ENCODE measurements at places on chromosomes 2 and 18.

DNA sequence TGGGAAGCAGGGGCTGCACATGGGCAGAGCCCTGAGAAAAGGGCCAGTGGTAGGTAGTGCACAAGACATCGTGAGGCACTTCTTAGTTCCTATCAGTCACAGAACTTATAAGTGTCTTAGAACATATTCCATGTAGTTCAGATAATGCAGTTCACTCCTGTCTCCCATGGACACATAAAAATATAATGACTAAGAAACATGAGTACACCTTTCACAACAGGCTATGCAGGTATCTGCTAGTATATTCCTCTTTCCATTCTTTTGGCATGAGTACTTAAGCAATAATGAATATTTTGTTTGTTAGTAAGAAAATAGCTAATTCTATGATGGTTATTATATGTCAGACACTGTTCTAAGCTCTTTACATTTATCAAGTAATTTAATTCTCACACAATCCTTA lies 808.4 kb downstream of the BCL11A start:
- DNase-seq, result no peak

DNA sequence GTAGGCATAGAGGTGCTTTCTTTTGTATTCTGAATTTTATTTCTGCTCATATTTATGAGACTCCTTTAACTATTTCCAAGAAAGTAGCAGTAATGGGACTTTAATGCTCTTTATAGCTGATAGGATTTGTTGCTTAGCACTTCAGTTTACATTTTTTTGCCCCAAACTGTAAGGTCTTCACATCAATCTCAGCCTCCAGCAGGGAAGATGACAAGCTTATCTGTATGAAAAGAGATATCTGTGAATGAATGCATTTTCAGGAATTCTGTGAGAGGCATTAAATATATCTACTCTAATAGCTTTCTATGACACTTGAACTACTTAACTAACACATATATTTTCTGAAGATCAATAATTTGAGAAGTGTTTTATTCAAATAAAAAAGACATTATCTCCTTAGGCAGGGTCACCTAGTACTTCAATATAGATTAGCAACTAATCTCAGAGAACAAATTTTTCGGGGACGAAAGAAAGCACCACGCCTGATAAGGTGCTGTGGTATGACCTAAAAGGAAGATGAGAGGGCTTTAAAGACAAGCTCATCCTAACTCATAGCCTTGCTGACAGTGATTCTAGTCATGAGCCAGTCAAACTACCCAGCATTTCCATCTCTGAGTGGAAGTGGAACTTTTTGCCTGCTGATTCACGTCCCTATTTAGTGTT lies 766.1 kb upstream of the CNTNAP5 start:
- no peak for DNase-seq

DNA sequence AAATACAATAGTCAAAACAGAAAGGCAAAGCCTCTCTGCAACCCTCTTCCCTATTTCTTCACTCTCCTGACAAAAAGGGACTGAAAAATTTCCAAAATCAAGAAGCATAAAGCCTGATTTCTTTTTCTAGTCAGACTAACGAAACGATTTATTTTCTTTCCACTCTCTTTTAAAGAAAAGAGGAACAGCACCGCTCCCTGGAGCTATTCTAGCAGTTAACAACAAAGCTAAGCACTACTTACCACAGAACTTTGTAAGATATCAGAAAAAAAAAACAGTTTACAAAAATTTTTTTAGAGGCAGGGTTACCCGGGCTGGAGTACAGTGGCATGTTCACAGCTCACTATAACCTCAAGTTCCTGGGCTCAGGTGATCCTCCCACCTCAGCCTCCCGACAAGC lies 14.4 kb upstream of the FHL2 start:
- DNase-seq, result no peak

DNA sequence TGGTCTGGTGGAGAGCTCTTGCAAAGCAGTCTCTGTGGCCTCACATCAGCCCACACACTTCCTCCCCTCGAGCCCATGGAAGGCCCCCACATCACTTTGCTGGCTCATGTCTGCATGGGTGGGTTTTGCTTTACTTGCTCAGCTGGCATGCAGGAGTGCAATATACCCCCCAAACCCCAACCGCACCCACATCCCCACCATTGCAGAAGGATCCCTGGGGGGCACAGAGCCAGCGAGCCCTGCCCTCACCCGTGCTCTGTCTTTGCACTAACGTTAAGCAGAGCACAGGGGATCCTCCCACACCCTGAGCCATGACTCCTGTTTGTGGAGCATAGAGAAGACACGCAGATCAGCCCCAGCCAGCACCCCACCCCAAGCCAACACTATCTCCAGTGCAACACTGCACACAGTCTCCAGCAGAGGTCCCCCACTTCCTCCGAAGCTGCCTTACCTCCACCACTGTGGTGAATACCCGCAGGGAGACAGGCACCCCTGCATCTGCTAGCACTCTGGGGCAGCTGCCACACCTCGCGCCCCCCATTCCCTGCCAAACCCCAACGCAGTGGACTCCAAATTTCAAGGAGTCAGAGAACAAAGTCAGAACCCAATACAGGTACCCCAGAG lies 177.8 kb upstream of the RGPD4 start:
- DNase-seq, result peak; percentile 63

GRCh38 chr2:117321816-117322215 lies 492.7 kb upstream of the DDX18 start:
- DNase-seq, result no peak

GRCh38 chr2:217106650-217107014 lies 246.8 kb upstream of the TNP1 start:
- DNase-seq, result peak; percentile 63

DNA sequence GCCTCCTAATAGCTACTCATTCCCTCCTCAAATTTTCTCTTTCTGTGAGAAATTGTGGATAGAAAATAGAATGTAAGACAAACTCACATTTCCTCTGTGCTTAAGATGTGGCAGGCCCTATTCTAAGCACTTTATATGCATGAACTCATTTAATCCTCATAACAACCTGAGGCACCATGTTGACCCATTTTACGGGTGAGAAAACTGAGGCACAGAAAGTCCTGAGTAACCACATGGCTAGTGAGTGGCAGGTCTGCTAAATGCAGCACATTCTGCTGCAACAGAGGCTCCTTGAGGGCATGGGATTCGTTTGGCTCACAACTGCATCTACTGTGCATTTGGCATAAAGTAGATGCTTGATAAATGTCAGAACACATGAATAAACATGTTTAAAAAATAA lies 22.7 kb upstream of the RNF149 start:
- no peak for DNase-seq

DNA sequence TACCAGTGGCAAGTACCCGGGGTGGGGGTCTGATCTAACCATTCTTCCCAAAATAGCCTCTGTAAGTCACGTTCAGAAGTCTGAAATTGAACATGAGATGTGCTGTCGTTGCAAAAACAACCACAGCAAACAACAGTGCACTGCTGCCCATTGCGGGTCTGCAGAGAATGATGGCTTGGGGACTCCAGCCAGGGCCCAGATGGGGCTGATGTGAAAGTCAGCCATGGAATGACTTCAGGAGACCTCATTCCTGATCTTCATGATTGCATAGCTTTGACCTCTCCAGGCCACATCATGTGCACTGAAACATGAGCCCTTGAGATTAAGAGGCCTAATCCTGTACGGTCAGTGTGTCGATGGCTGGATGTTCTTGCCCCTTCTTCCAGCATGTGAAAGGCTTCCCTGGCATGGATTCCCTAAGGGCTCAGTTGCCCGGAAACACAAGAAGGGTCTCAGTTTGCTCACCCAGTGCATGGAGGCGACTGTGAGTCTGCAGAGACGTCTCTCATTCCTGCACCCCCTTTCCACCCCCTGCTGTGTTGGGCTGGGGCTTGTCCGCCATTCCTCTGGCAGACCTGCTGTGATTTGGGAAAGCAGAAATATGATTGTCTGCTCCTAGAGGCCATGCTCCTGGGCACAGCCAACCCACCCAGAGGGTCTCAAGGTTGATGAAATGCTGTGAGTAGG lies 191.6 kb downstream of the SEPTIN10 start:
- DNase-seq, result no peak

GRCh38 chr18:74390900-74391299 lies 66.2 kb downstream of the DIPK1C start:
- DNase-seq, result no peak
